ENCODE measurements at places on chromosomes 3 and 15.

GRCh38 chr3:43583481-43583880, 38.3 kb downstream of the ANO10 start:
- no peak for DNase-seq

DNA sequence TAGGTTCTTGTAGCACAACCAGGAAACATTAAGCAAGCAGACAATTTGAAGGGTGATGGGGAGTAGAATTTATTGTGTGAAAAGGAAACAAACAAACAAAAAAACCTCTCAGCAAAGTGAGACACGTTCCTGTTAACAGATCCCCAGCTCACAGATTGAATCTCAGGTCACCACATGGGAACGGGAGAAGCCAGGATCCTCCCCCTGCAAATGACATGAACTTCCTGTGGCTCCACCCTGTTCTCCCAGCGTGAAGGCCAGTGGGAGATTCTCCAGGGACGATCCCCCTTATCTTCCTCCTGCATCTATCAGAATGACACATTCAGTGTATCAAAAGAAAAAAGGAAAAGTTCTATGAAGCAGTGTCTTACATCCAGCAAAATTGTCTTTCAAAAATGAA, 1488.1 kb downstream of the OTOL1 start:
- no peak for DNase-seq

DNA sequence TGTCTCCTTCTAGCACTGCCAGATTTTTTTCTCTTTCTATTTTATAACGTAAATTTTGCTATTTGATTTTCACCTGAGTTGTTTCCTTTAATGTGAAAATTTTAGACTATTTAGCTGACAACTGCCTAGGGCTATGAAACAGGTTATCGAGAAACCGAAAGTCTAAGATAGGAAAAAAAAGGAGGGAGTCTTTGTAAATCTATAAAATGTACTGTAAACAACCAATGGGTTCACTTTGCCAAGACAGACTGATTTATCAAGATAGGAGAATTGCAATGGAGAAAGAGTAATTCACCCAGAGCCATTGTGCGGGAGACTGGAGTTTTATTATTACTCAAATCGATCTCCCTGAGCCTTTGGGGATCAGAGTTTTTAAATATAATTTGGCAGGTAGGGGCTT, 50.0 kb downstream of the TM4SF18 start:
- DNase-seq: no peak

GRCh38 chr15:55694652-55695150, 48.3 kb downstream of the PRTG start:
- DNase-seq: no peak

DNA sequence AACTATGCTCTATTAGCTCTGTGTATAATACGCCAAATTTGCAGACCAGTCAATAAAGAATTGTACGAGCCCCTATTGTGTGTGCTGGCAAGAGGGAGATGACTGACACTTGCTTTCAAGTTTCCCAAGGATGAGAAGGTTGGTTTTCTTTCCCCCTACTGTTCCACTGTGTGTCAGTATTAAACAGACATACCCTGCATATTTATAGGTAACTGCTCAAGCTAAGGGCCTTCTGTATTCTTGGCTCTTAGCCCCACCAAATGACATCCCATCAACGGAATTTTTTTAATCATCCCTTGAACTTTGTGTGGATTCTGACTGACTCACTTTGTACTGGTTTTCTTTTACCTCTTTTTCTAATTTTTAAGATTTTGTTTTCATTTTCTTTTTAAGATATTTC, 60.6 kb upstream of the GYG1 start:
- DNase-seq: no peak

- DNase-seq: no peak
Measured at GRCh38 chr3:182325213-182325950, 467.9 kb upstream of the ATP11B start.

DNA sequence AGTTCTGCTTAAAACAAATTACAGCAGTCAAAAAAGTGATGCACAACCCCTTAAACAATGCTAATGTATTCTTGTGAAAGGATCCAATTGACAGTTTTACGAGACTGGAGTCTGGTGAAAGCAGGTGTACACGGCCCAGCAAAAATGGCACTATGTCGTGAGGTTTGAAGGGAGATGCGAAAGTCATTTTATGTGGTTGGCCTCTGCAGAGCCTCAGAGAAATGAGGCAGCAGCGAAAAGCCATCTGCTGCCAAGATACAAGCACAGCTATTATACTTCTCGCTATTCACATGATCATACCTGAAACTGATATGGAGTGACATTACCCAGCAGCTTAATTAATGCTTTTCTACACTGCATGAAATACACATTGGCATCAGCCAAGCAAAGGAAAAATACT, 36.4 kb downstream of the MECOM start:
- no peak for DNase-seq

- DNase-seq: no peak
Measured at GRCh38 chr3:139808201-139808600, 126.8 kb upstream of the CLSTN2 start.

DNA sequence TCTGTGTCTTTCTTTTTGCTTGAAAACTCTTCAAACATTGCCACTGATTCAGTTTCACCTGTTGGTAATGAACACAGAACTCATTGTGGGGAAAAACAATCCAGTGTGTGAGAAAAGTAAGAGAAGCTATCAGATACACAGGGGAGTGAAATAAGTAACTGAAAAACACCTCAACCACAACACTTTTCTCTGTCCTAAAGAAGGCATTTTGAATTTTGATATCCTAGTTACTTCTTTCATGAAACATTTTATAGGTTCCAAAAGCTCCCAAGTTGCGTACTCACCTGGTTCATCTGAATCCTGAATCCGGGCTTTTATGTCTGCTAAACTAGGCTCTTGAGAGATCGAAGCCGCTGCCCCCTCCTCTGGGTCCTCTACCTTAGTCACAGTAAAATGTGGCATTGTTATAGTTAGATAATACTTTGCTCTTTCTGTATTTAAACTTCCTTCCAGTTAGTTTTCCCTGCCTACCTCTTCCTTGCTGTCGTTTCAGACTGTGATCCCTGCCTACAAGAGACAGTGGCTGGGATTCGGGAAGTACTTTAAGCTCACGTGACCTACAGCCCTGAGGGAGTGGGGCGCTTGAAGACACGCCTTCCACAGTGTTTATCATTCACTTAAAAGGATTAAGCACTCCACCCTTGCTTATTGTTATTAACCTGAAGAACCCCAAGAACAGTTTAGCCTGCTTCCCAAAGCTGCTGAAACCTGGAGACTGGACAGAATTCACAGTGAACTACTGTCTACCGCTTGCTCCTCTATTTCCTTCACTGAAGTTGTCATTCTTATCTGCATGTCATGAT, 19.1 kb downstream of the SLC12A6 start:
- DNase-seq: no peak

- no peak for DNase-seq
Measured at GRCh38 chr3:24450160-24450907, 44.3 kb downstream of the THRB start.
